ENCODE measurements at places on chromosomes 7 and 10. TPM values are rescaled to one million over a fixed set of nuclear protein-coding genes. Genes with fewer than 3 reads are reported as not detected.

Gene PKD2L1
- total RNA-seq: not detected

Gene WIPF3
- total RNA-seq: 4.6 TPM

Gene AOC1
- 0.23 TPM for total RNA-seq

Gene NKX1-2
- total RNA-seq: not detected

Gene NODAL
- not detected for total RNA-seq

Gene SLC18A3
- 1.7 TPM for total RNA-seq

All from esophagus muscularis mucosa (tissue), 4 donors.